ENCODE measurements at places on chromosomes 7 and 10.

DNA sequence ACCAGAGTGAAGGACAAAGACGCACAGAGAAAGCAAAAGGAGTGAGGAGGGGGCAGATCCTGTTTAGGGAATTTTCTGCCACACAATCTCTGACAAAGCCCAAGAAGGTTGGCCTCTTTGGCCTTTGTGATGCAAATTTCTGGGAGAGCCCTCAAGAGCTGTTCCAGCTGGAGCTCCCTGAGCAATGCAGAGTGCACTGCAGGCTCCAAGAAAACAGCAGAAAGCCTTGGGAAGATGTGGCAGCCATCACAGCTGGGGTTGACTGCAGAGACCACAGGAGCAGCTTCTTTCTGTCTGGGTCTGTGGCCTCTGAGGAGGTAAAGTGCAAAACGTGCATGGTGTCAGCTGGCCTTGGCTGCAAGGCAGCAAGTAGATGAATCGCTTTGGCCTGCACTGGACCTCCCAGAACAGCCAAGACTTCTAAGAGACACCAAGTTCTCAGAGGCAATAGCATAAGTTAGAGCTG, 200.2 kb downstream of the ELMO1 start:
- no peak for DNase-seq

- DNase-seq, result no peak
These were observed 222.7 kb upstream of the C7orf33 start for GRCh38 chr7:148367731-148368475.

DNA sequence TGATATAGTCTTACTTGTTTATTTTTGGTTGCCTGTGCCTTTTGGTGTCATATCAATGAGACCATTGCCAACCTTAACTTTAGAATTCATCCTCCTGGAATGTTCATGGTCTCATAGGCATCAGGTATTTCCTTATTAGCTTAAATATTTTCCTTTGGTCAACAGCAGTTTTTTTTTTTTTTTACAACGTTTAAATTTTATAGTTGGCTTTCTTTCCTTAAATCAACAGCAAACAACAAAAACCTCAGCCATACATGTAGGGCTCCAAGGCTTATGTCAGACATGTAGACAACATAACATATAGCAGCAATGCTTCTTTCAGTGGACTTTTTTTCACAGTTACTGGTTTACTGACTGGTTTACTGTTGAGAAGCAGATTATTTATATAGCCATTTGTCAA, 22.7 kb downstream of the ENTPD7 start:
- no peak for DNase-seq

DNA sequence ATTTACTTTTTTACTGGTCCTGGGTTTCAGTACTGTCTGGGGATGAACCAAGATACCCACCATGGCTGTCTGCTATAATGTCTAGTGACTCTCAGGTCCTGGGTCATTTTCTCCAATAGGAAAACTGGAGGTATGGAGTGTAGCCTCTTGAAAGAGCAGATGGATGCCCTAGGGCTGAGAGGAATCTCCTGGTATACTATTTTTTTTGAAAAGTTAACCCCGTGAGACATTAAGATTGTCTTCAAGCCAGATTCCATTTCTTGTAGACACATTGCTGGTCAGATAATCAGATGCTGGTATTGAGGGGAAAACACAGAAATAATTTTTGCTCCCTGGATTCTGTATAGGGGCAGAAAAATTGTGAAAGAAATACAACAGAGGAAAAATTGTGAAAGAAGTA, 97.3 kb downstream of the ZNF680 start:
- no peak for DNase-seq

GRCh38 chr7:120995654-120996053, 7.1 kb downstream of the CPED1 start:
- peak; percentile 38 for DNase-seq

GRCh38 chr7:34019301-34019790, 114.0 kb downstream of the BMPER start:
- no peak for DNase-seq

- DNase-seq, result no peak
These were observed 17.1 kb downstream of the EIF4H start for GRCh38 chr7:74191231-74191630.

DNA sequence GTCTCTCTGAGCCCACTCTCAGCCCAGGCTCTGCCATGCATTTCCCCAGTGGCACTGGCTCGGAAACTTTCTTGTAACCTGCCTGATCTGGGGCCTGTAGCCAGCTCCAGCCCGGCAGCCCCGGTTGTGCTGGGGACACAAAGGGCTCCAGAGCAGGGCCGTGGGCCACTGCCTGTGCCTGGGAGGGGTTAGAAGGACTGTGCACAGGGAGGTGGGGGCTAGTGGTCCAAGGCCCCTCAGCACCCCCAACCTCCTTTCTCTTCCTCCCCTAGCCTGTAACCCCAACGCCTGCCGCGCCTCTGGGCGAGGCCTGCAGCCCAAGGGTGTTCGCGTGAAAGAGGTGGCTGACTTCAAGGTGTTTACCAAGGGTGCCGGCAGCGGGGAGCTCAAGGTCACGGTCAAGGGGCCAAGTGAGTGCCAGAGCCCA, 9.6 kb downstream of the FLNC start:
- DNase-seq, result no peak

DNA sequence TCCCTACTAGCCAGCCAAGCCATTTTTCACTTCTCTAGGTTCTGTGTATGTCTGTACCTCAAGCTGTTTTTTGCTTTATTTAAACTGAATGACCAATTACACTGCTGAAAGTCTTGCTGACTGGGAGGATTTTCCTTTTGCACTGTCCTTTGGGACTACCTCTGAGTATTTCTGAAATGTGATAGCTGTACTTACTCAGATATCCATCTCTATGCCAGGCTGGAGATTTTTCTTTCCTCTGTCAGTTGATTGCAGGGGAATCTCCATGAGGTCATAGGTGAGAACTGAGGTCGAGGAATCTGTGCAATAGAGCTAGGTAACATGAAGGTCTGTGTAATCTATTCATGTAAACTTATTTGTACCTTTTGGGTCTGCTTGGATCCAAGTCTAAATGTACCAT, 38.9 kb upstream of the ANKRD1 start:
- no peak for DNase-seq

DNA sequence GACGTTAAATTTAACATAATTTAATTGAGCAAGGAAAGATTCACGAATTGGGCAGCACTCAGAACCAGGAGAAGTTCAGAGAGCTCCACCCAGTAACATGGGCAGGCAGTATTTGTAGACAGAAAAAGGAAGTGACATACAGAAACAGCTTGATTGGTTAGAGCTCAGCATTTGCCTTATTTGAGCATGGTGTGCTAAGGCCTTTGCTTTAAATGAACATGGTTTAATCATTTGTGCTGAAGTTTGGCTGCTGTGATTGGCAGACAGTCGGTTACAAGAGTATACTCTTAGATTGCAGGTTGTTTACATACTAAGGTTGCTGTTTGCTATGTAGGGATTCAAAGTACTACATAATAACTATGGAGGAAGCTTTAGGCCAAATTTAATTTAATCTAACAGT, 199.2 kb downstream of the MALRD1 start:
- DNase-seq, result no peak

DNA sequence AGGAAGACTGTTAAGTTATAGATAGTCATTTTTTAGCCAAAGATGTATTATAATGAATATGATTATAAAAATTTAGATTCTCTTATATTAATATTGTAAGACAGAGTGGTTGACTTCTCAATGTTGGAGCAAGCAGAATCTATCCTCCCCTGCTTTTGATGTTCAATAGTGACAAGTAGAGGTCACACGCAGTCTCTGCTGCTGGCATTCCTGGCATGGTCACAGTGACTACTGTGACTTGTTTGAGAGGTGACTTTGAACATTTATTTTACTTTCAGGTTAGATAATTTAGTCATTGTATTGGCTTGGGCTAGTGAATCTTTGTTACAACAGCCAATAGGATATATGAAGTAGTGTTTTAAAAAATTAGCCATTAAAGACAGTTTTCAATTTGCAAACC, 13.7 kb upstream of the CD36 start:
- DNase-seq, result no peak

DNA sequence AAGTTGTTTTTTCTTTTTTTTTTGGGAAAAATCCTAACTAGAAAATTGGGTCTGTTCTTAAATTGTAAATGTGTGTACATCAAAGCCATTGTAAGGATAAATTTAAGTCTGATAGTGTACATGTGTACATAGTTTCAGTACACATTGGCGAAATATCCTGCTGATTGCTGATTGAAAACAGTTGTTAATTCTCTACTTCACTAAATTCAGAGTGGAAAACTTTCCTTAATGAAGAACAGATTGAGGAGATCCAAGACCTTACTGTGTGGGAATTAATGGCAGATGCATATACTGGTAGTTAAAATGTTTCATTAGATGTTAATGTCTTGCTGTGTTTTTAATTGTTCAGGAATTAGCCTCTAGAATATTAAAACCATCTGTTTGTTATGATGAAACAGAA, 506.0 kb downstream of the AUTS2 start:
- no peak for DNase-seq

DNA sequence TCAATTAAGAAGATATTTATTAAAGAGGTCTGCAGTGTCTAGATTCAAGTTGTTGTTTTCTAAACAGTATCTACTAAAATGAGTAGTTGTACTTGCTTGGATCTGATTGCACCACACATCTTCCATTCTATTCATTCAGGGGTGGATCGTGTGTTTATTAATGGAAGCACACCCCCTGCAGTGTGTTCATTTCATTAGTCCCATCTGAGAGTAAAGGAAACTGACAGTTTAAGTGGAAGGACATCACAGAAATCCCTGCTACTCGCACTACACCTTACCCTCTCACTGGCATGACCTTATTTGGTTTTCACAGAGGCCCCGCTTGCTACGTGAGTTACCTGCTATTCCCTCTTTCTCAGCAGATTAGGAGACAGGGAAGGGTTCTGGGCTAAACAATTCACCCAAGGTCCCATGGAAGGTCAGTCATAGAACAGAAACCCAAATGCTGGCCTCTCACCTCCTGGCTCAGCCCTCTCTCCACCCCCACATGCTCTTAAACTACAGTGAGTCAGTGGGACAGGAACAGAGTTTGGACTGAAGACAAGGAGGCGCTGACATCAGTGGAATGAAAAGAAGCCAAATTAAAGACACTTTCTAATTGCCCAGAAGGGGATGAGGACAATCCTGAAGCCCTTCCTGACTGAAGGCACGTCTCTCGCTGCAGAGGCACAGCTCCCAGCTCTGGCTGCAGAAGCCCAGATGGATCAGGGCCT, 369.2 kb upstream of the NRP1 start:
- no peak for DNase-seq

GRCh38 chr7:17489961-17490360, 191.5 kb downstream of the AHR start:
- DNase-seq, result no peak

DNA sequence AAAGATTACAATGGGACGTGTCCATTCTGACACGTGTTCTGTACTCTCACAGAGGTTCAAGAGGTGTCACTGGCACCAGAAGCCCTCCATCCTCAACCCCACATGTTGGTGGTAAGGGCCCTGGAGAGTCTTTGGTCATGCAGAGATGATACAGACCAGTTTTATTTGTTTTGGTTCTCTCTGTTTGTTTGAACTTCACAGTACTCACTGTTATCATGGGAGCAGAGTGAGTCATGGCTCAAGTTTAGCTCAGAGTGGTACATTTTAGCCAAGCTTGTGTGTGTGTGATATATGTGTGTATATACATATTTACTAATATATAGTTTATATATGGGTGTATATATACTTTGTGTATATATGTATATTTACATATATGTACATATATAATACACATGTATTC, 935.6 kb downstream of the GRID1 start:
- no peak for DNase-seq

GRCh38 chr7:25963733-25964132, 188.3 kb upstream of the NFE2L3 start:
- DNase-seq, result no peak

DNA sequence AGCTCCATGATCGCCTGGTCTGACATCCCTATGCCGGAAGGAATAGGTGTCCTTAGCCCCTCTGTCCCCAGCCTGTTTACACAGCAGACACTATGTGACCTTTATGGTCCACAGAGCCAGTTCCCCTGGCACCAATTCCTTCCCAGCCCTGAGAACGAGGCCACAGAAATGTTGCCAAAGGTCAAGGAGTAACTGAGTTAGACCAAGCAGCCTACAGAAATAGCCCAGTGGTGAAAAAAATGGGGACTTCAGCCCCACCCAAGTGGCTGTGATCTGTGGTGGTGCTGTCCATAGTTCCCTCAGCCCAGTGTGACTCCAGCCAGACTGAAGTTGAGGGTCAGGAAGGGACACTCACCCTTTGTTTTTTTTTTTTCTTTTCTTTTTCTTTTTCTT, 2.5 kb downstream of the PGAM2 start:
- DNase-seq, result no peak

Measured in GDM1 (cell line).